ENCODE measurements at places on chromosomes 5 and 9. TPM values are rescaled to one million over a fixed set of nuclear protein-coding genes. Genes with fewer than 3 reads are reported as not detected.
A peak's percentile ranks its signal among the peaks of the same experiment; 100 is the strongest.

The LURAP1L gene
- not detected for total RNA-seq

The CCNB1 gene
- total RNA-seq: 167 TPM

The PTGER4 gene
- total RNA-seq: 62.9 TPM

The CER1 gene
- not detected for total RNA-seq

The OBP2B gene
- total RNA-seq: not detected

The ZNF454 gene
- total RNA-seq: not detected

The RANBP3L gene
- not detected for total RNA-seq

DNA sequence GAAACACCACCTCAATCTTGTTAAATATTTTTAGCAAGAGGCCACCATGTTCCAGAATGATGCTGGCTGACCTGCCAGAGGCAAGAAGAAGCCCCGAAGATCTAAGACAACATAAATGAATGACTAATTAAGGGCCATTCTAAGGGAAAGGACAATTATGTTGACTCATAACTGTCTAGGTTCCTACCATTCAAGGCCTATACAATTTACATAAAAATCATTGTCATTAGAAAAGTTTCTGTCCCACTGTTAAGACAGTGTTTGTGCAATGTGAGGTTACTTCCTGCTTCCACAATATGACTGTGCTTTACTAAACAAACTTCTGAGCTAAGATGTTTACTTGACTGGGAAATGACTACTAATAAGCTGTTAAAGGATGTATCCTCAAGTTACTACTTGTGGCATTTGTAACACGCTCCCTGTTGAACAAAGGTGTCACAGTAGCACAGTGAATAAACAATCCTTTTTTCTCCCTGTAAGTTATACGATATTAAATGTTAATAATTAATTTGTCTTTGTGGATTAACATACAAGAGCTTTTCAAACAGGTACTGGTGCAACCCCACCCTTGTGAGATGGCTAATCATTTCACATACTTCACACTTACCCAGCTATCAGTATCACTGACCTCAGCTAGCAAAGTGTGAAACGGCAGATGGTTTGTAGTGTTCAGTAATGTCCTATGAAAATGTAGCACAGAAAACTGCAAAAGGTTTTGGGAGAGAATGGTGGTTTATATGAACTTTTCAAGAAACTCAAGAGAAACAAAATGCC lies 195.8 kb downstream of the EFNA5 start:
- no peaks in the 10 kb centered on the region for H3K36me3 ChIP-seq
- DNase-seq: no peak
- H3K27me3 ChIP-seq: peaks cover 2% of the 10 kb centered on the region

DNA sequence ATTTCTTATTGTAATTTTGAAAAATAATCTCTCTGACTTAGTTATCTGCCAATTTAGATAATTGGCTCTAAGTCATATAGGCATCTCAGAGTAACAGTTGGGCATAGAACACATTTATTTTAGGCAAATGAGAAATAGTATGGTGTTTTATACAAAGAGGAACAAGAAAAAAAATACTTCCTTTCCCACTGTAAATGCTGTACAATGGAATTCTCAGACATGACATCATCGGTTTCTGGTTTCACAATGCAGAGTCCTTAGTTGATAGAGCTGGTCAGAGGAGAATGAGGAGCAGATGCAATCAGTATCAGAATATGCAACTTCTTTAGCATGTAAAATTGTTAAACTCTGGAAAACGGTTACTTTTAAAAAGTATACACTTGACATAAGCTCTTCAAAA lies 49.4 kb downstream of the PLK2 start:
- no peaks in the 10 kb centered on the region for H3K36me3 ChIP-seq
- H3K4me1 ChIP-seq: no peaks in the 10 kb centered on the region
- H3K4me3 ChIP-seq: no peak overlapping the region
- H3K27ac ChIP-seq: no peak overlapping the region
- peaks cover 11% of the 10 kb centered on the region for H3K27me3 ChIP-seq

DNA sequence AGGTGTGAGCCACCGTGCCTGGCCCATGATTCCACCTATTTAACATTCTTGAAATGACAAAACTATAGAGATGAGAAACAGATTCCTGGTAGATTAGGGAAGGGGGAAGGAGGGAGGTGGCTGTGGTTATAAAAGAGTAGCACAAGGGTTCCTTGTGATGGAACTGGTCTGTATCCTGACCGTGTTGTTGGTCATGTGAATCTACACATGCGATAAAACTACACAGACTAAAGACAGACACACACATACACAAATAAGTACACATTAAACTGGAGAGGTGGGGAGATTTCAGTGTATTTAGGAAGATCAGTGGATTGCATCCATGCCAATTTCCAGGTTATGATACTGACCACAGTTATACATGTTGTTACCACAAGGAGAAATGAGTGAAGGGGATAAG lies 60.9 kb downstream of the RNF130 start:
- no peak overlapping the region for H3K4me3 ChIP-seq
- H3K27me3 ChIP-seq: no peaks in the 10 kb centered on the region
- DNase-seq: no peak
- H3K4me1 ChIP-seq: peaks cover 25% of the 10 kb centered on the region
- H3K27ac ChIP-seq: no peak overlapping the region
- H3K36me3 ChIP-seq: peaks cover 3% of the 10 kb centered on the region

DNA sequence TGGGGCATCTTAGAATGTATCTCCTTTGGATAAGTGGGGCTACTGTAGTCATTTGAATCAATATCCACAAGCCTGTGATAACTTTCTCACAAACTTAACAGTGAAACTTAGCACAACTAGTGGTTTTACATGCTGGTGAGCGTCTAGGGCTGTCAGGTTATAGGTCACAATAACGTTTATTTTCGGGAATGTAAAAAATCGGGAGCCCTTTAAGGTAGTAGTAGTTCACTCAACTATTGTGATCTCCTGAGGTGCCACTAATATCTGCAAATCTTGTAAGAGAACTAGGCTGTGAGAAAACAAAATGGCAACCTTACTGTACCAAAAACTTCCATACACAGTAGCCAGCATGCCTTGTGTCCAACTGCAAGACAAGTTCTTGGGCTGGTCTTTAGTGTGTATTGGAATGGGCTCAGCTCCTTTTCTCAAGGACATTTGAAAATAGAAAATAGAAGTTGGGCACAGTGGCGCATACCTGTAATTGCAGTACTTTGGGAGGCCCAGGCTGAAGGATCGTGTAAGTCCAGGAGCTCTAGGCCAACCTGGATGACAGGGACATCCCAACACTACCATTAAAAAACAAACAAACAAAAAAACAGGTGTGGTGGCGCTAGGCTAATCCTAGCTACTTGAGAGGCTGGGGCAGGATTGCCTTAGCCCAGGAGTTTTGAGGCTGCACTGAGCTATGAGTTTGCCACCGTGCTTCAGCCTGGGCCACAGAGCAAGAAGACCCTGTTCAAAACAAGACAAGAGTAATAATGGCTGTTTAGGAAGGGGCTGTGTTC lies 5.2 kb upstream of the PKN3 start:
- DNase-seq: no peak
- peaks cover 44% of the 10 kb centered on the region for H3K36me3 ChIP-seq
- no peak overlapping the region for H3K4me3 ChIP-seq

DNA sequence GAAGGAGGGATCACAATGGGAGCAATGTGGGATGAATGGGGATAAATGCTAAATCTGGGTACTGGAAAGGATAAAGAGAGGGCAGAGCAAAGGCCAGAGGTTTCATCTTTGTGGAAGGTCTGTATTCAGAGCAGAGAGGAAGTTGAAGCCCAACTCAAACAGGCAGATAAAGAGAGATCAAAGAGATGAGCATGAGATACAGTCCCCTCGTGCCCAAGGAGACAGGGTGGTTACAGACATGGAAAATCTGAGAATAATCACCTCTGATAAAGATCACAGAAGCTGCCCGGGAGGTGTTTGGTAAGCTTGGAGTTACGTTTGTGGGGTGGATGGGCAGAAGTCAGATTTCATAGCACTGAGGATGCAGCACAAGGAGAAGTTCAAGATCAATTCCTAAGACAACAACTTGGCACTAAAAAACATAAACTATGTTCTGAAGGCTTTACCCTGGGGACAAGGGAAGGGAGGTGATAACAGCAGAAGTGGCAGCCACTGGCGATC lies 459 bp upstream of the ERAP2 start:
- peaks cover 60% of the 10 kb centered on the region for H3K4me1 ChIP-seq
- H3K27ac ChIP-seq: peak overlapping the region; percentile 97
- peaks cover 16% of the 10 kb centered on the region for H3K36me3 ChIP-seq
- no peaks in the 10 kb centered on the region for H3K27me3 ChIP-seq
- DNase-seq: peak; percentile 63
- peak overlapping the region; percentile 89 for H3K4me3 ChIP-seq

DNA sequence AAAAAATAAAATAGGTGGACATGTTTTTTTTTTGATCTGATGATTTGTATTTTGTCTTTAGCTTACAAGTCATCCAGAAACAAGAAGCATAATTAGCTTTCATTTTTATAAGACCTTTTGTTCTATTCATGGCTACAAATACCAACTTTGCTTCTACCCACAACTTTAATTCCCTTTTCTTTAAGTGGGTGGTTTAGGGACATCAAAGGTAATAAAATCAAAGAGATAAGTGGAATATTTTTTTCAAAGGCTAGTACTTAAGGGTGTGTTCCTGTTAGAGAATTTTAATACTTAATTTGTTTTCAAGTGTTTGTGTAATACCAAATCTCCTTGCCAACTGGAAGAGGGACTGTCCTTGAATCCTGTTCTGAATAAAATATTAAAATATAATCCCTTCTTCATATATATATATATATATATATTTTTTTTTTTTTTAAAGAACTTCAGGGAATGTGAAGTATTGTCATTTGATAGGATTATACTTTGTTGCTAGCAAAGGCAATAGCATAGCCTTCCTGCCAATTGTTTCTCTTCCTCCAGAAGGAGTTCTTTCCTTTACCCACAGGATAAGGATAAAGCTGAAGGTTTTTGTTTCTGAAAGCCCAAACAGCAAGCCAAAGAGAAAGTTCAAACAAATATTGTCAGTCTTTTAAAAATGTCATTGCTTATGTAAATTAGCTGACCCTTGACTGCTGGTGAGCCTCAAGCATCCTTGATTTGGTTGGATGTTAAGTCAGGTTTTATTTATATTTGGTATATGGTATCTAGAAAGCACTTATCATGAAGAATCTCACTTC lies 108.9 kb downstream of the PAM start:
- DNase-seq: no peak
- peaks cover 13% of the 10 kb centered on the region for H3K36me3 ChIP-seq
- no peak overlapping the region for H3K4me3 ChIP-seq
- no peak overlapping the region for H3K27ac ChIP-seq
- H3K4me1 ChIP-seq: peaks cover 13% of the 10 kb centered on the region

- H3K36me3 ChIP-seq: no peaks in the 10 kb centered on the region
- DNase-seq: no peak
- H3K4me3 ChIP-seq: no peak overlapping the region
- H3K27ac ChIP-seq: no peak overlapping the region
- H3K27me3 ChIP-seq: no peaks in the 10 kb centered on the region
These were observed 252.5 kb downstream of the NNT start for GRCh38 chr5:43855452-43855851.

- H3K36me3 ChIP-seq: peaks cover 9% of the 10 kb centered on the region
- H3K4me3 ChIP-seq: peak overlapping the region; percentile 94
- peaks cover 42% of the 10 kb centered on the region for H3K4me1 ChIP-seq
These were observed 478 bp downstream of the RAB14 start for GRCh38 chr9:121201045-121201737.

- DNase-seq: peak; percentile 94
- peak overlapping the region; percentile 26 for H3K4me3 ChIP-seq
- peaks cover 81% of the 10 kb centered on the region for H3K4me1 ChIP-seq
- no peaks in the 10 kb centered on the region for H3K36me3 ChIP-seq
These were observed 14.0 kb upstream of the TCF7 start for GRCh38 chr5:134100283-134101091.

- H3K4me1 ChIP-seq: peaks cover 3% of the 10 kb centered on the region
- H3K27me3 ChIP-seq: no peaks in the 10 kb centered on the region
- no peak overlapping the region for H3K4me3 ChIP-seq
- DNase-seq: no peak
These were observed 36.9 kb upstream of the GPR21 start for GRCh38 chr9:122996586-122996985.

GRCh38 chr5:59126708-59127573 lies 544.1 kb downstream of the RAB3C start:
- no peaks in the 10 kb centered on the region for H3K36me3 ChIP-seq
- no peak overlapping the region for H3K27ac ChIP-seq
- H3K4me1 ChIP-seq: peaks cover 33% of the 10 kb centered on the region
- no peak overlapping the region for H3K4me3 ChIP-seq
- no peak for DNase-seq

DNA sequence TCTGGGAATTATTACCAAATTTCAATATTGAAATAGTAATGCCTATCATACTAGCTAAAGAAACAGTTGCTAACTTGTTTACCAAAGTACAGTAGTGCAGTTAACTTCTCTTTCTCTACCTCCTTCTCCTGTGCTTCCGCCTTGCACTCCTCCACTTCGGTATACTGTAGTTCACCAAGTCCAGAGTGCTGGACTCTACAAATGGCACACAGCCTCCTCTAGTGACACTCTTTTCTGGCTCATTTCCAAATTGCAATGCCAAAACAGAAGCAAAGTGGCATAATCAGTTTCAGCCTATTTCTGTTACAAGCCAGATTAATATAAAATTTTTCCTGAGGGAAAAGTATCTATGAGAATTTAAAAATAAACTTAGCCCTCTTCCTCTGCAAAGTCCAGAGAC lies 86.0 kb upstream of the RASGRF2 start:
- no peak overlapping the region for H3K4me3 ChIP-seq
- H3K27ac ChIP-seq: no peak overlapping the region
- H3K27me3 ChIP-seq: no peaks in the 10 kb centered on the region
- peaks cover 10% of the 10 kb centered on the region for H3K4me1 ChIP-seq

DNA sequence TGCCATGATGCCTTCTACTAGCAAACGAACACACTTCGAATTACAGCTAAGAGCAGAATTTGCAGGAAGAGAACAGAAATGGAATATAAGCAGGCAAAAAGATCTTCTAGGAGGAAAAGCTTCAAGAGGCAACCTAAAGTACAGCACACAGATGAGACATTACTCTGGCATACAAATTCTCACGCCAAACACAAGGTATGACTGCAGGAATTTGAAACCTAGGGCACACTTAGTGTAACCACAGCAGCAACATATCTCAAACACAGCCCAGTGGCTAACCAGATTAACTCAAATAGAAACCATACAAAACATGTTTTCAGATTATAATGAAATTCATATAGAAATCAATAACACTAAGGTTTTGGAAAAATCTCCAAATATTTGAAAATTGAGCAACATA lies 481.0 kb upstream of the RGMB start:
- H3K4me1 ChIP-seq: no peaks in the 10 kb centered on the region
- no peak overlapping the region for H3K27ac ChIP-seq
- H3K4me3 ChIP-seq: no peak overlapping the region
- no peaks in the 10 kb centered on the region for H3K36me3 ChIP-seq
